ENCODE measurements at places on chromosomes 6 and 20.

DNA sequence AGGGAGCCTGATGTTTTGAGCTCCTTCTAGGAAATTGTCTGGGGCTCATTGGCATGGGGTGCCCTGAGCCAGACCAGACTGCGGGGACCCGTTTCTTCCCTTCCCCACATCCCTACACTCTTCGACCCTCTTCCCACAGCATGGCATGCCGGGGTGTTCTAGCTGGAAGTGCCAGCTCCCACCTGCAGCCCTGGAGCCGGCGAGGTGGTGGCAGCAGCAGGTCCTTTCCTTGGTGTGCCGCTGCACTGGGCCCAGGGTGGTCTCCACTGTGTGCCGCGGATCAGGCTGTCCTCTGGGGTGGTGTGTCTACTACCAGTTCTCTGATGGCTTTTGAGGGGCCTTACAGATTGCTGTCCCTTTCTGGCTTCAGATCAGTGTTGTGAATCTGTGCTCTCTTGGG, 7.5 kb upstream of the RWDD1 start:
- no peak for DNase-seq

DNA sequence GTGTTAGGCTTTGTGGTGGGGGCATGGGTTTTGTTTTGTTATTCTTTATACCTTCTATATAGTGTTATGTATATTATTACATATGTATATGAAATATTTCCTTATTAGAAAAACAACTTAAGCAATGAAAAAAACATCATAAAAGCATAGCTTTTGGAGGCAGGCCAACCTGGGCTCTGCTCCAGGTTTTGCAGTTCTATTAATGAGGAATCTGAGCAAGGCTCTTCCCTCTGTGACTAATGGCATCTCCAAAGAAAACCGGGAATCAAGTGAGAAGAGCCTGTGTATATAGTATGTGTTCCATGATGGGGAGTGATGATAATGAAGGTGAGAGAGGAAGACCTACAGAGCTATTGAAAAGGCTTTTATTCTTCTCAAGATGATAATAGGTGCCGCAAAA, 291.1 kb downstream of the CLIC5 start:
- peak; percentile 85 for DNase-seq

DNA sequence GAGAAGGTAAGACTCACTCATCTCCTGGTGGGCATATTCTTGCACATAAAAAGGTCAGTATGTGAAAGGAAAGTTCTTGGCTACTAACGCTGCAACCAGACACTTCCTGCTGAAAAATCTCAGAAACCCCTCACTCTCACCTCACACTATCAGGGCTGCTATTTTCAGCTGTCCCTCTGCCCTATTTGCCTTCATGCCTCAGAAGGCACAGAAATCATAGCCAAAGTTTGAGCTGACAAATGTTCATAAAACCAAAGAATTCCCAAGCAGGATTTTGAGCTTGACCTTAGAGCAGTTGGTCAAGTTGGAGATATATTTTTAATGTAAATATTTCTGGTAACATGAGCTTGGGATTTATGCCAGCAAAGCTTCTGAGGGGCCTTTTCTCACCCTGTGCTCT, 806.2 kb downstream of the MAFB start:
- no peak for DNase-seq

DNA sequence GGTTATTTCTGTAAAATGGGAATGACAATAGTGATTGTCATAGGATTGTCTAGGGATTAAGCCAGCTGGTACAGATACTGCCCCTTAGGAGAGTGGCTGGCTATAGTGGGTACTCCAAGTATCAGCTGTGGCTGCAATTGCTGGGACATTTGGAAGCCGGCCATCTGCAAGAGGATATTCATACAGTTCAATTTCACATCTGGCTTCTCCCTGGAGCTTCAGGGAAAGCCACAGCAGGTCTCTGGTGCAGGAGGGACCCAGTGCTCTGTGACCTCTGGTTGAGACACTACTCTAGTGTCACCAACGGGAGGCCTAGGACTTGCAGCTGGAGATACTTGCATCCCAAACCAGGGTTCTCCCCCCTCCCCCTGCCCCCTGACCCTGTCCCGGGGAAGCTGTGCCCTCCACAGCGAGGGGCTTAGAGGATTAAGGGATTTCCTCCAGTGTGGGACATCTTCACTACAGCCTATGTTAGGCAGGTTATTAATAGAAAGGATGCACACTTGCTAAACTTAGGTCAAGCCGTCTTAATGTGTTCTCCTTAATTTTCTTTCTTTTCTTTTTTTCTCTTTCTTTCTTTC, 2.7 kb downstream of the SLC2A10 start:
- DNase-seq: no peak

- no peak for DNase-seq
Observed at GRCh38 chr6:162249907-162250642, 477.5 kb downstream of the PRKN start.

DNA sequence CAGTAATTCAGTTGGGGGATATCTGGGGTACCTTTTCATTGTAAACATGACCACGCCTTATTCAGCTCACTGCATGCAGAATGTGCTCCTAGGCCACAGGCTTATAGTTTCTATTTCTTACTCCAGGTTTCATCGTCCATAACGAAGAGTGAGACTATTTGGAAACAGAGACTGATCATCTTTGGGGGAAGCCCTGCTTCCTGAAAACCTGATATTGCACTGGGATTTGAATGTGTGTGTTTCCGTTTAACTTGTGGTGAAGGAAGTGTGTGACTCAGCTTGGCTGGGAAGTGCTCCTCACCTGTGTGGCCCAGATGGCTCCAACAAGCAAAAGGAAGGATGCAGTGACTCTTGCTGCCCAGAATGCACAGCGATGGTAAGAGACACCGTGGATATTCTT, 19.6 kb upstream of the LTV1 start:
- peak; percentile 28 for DNase-seq

GRCh38 chr6:39923394-39923793, 10.9 kb downstream of the MOCS1 start:
- no peak for DNase-seq
